ENCODE measurements at places on chromosomes 7 and 10.

GRCh38 chr10:13942035-13942434 is 355.3 kb downstream of the PRPF18 start:
- ATAC-seq: peak; percentile 60

- ATAC-seq: no peak
Measured at GRCh38 chr7:159010937-159011721, 133.5 kb downstream of the VIPR2 start.

GRCh38 chr10:107033799-107034422 is 130.6 kb downstream of the SORCS1 start:
- no peak for ATAC-seq

DNA sequence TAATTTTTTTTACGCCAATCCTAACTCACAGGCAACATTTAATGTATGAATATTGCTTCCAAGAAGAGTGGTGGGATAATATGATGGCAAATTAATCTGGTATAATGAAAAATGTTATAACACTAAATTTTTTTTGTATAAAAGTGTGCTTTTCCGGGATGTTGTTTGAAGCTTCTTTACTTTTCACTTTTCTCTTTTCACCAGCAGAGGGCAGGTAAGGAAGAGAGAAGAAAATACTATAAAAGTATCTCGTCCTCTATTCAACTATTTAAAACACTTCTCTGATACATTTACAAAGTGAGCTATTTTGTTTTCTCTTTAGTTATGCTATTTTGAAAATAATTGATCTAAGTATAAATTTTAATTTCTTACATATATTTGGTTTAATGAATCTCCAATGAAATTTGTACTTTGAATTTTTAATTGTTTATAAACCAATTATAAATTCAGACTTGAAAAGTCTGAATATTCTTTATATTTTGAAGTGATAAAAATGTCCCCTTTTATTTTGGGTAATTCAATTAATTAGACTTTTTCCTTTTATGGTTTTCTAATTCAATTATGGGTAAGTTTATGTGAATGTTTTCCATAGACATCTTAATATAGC is 20.7 kb upstream of the CFTR start:
- ATAC-seq: no peak

DNA sequence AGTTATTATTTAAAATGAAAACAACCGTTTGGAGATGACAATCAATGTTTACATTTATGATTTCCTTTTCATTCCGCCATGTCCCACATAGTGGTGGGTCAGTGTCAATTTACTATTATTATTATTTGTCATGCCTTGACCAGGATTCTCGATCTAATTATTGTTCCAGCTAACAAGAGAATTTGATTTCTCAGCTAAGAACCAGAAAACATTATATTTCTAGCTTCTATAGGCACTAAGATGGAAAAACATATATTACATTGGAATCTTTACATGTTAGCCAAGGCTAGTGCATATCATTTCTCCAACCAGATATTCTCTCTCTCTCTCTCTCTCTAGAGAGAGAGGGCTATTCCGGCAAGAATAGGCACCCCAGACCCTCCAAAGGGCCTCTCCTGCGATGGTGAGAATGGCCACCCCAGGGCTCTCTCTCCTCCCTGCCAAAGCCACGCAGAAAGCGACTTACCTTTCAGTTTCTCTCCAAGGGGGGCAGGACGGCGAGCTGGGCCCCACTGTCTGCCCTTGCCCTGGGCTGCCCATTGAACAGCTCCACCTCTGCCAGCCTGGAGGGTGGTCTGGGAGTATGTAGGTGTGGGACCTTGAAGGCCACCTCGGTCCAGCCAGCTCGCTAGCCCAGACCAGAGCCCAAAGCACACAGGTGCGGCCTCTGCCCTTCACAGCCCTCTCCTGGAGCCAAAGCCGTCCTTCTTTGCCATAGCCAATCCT is 2.4 kb downstream of the HOXA3 start:
- no peak for ATAC-seq

DNA sequence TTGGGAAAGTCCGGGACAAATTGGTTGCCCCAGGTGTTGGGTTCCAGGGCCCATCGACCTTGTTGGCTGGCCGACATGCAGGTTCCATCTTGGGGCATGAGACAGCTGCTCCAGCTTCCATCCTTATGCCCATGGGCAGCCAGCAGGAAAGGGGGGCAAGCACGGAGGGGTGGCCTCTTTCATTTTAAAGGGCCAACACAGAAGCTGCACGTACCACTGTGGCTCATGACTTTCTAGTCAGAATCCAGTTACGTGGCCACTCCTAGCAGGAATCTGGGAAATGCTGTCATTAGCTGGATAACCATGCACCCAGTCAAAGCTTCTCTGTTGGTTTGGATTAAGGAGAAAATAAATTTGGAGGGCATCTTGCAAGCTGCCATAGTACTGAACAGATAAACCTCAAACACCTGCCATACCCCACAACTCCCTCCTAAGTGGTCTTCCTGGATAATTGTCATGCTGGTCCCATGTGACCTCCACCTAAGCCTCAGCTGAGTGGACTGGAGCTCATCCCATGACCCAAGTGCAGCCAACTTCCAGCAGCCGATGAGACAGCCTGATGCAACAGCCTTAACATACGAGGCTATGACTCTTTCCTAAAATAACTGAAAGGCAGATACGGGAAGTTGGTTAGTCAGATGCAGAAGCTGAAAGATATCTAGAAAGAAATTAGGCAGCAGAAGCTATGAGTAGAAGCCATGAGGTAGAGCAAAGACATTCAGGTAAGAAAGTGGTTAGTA is 21.4 kb upstream of the GSDME start:
- ATAC-seq: no peak

DNA sequence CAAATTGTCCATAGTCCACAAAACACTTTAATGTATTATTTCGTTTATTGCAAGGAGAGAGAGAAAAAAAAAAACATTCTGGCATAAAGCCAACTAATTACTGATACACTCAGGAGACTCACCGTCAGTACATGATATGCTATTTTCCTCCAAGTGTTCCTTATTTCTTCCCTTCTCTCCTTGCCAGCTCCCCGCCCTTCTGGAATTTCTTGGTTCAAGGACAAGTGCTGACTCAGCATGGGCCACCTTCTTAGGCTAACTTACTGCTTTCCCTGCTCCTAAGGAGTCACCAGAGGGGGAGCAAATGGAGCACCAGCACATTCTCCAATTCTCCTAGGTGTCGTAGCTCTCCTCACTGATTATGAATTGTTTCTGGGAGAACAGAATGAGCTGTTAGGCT is 133.8 kb upstream of the HDAC9 start:
- ATAC-seq: no peak

DNA sequence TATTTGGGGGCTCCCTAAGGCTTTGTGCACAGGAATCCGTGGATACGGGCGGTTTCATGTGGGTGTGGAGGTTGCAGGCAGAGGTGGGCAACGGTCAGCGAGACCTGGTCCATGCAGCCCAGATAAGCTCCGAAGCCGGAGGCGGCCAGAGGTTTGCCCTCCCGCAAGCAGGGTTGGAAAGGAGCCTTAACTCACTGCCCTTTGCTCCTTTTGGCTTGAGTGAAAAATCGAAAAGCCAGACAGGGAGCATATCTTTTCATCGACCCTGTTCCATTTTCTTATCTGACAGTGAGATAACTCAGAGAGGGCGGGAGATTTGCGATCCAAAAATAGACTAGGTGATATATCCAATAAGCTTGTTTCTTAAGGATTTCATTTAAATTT is 1.5 kb downstream of the GRM3 start:
- ATAC-seq: no peak

DNA sequence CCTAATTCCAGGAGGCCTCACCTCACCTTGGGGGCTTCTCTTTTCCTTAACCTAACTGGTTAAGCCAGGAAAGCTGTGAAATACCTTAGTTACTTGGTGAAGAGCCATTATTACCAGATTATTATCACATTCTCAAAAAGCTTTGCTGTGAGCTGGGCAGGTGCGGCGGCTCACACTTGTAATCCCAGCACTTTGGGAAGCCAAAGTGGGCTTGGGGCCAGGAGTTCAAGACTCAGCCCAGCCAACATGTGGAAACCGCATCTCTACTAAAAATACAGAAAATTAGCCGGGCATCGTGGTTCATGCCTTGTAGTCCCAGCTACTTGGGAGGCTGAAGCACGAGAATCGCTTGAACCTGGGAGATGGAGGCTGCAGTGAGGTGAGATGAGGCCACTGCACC is 102.4 kb upstream of the KLF6 start:
- peak; percentile 5 for ATAC-seq
